Stimulated activated CD8-positive, alpha-beta memory T cell treated with anti-CD3 and anti-CD28 coated beads, Interleukin-4, amount 100 ng/mL, for 4 hours (primary cell): ENCODE measurements at places on chromosomes 2 and 18.

- no peak for DNase-seq
Observed at GRCh38 chr2:188628989-188629752, 337.5 kb downstream of the GULP1 start.

GRCh38 chr2:38507712-38508111 is 95.0 kb downstream of the HNRNPLL start:
- no peak for DNase-seq

DNA sequence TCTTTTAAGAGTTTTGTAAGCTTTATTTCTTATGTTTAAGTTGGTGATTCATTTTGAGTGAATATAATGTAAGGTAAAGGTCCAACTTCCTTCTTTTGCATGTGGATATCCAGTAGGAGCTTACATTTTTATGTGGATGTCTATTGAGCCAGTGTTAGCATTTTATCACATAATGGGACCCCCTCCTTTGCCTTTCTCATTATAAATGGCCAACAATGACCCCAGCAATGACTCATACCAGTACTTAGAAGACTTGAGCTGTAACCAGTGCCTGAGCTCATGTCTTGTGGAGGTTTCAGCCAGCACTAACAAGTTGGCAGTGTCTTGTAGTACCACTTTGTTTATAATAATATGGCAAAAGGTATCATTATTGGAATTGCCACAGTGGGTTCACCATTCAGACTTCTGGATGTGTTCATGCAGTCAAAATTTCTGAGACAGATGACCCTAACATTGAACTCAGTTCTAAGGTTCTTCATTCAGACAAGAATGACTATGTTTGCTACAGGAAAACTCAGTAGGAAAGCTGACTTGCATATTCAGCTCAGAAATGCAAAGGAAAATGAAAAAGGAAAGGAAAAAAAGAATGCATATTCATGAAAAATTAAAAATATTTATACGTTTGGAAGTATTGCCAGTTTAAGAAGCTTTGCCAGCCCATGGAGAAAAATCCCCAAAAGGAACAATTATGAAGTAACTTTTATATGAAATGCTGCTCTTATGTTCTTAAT is 41.0 kb downstream of the CDKL4 start:
- no peak for DNase-seq

- no peak for DNase-seq
Observed at GRCh38 chr2:135226961-135227360, 174.9 kb downstream of the RAB3GAP1 start.

GRCh38 chr2:187815113-187815512 is 260.9 kb upstream of the TFPI start:
- DNase-seq = no peak

GRCh38 chr2:168149150-168149974 is 98.0 kb downstream of the STK39 start:
- no peak for DNase-seq

DNA sequence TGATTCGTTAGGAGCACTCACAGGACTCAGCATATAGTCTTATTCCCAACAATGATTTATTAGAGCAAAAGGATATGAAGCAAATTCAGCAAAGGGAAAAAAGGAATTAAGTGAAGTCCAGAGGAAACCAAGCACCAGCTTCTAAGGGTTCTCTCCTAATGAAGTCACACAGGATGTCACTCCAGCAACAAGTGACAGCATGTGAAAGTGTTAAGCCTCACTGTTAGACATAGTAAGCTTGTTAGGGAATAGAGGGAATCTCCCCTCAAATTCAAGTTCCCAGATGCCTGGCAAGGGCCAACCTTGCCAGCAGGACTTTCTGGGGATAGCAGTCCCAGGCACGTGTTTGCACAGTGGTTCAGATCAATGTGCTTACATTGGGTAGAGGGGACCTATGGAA is 4.4 kb upstream of the SLC30A6 start:
- DNase-seq = no peak

DNA sequence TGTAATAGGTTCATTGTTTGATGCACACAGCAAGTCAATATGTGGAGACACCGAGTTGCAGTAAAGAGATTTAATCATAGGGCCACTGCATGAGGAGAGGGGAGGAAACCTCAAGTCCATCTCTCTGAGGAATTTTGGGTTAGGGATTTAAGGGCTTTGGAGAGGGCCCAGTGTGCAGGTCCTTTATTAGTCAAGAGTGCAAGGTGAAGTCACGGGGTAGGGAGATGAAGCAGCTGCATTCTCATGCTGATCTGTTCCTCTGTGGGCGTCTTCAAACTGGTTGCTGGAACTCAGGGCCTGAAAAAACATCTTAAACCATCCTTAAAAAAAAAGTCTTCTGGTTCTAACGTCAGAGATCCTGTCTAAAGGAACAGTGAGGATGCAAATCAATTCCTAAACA is 131.6 kb downstream of the NXPH2 start:
- DNase-seq = no peak

DNA sequence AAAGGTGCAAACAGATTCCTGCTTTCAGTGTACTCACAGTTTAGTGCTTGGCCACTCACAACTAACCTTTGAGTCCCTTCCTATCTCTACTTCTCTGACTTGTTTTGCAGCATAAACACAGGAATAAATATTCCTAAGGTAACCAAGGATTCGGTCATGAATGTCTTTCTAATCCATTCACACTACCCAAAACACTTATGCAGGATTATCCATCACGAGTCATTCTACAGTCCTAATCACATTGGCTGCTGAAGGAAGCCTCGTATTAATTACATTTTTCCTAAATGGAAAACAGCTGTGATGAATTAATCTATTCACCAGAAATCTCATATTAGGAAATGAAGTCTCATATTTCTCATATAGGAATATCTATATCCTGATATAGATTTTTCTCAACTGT is 16.3 kb downstream of the RDH14 start:
- DNase-seq = no peak

DNA sequence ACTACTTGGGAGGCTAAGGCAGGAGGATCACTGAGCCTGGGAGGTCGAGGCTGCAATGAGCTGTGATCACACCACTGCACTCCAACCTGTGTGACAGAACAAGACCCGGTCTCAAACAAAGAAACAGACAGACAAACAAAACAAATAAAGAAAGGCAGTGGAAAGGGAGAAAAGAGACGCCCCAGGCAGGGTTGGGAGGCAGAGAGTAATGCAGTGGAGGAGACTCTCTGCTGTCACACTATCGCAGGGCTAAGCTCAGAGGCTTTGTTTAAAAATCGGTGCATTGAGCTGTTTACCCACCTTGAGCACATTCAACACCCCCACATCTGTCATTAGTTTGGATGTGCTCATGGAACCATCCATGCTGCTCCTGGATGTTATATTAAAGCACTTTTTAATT is 84.2 kb upstream of the RMP24 start:
- DNase-seq = no peak

- DNase-seq = no peak
Observed at GRCh38 chr2:42880738-42881690, 88.6 kb upstream of the HAAO start.

- no peak for DNase-seq
Observed at GRCh38 chr2:112152476-112153178, 14.4 kb downstream of the FBLN7 start.

- DNase-seq = no peak
Observed at GRCh38 chr18:33372442-33372841, 68.1 kb downstream of the CCDC178 start.

DNA sequence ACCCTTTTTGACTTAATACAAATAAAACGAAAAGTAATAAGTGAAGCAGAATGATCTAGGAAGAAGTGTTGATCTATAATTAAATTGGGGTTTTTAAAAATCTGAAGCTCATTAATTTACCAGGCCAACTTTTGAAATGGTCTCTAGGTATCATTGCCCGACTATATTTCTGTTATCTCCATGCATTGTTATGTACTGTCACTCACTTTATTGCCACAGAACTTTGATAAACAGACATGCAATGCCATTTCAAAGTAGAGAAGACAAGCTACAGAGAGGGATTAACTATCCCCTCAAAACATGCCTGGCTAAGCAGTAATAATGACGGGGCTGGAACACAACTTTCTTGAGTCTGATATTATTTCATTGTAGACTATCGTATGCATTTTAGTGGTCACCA is 147.6 kb upstream of the ITGA4 start:
- DNase-seq = no peak

- no peak for DNase-seq
Observed at GRCh38 chr2:135086222-135086621, 34.1 kb downstream of the RAB3GAP1 start.

DNA sequence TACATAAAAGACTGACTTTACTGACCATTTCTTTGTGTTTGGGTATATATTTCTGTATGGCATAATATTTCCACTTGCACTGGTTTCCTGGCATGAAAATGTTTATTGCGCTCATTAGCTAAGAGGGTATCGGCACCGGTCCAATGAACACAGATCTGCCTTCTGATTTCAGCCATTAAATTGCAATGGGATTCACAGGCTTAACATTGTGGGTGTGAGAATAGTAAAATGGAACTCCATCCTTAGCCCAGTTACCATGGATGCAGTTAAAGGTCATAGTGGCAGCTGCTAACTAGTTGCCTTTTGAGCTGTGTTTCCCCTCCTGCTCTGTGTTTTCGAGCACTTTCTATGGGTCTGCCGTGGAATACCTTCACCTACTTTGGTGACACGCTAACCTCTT is 352.6 kb upstream of the POU3F3 start:
- DNase-seq = no peak

DNA sequence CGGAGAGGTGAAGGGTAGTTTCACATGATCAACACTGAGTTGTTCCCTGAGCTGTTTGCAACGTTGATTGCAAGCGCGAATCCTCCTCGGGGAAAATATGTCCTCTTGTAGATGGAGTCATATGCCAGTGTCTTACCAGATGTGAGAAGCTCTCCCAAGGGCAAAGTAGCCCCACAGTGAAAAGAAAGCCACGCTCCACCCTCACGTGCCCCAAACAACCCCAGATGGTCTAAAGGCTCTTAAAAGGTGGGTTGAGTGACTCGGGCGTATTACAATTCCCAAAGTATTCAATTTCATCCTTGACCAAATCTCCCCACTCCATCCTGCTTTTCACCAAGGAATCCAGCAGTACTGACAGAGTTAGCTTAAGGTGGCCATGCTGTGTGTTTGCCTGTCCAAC is 332.1 kb upstream of the SOX11 start:
- DNase-seq = no peak

- no peak for DNase-seq
Observed at GRCh38 chr2:216119986-216120385, 10.8 kb downstream of the XRCC5 start.

DNA sequence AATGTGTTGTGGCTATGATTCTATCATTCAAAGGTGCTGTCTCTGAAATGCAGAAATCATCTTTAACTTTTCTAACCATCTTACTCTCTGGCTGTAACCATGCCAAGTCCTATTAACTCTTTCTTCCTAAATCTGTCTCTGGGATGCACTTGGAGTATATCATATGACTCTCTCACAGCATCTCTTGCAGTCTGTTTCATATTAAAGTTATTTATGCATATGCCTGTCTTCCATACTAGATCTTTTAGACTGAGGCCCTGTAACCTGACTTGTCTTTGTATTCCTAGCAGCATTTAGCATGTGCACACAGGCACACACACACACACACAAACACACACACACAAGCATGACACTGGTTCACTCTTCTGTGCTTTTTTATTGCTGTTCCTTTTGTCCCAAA is 320.6 kb downstream of the ETAA1 start:
- DNase-seq = no peak

- DNase-seq = no peak
Observed at GRCh38 chr2:11616851-11617415, 53.1 kb downstream of the NTSR2 start.

- no peak for DNase-seq
Observed at GRCh38 chr2:145226901-145227300, 707.0 kb upstream of the ZEB2 start.

DNA sequence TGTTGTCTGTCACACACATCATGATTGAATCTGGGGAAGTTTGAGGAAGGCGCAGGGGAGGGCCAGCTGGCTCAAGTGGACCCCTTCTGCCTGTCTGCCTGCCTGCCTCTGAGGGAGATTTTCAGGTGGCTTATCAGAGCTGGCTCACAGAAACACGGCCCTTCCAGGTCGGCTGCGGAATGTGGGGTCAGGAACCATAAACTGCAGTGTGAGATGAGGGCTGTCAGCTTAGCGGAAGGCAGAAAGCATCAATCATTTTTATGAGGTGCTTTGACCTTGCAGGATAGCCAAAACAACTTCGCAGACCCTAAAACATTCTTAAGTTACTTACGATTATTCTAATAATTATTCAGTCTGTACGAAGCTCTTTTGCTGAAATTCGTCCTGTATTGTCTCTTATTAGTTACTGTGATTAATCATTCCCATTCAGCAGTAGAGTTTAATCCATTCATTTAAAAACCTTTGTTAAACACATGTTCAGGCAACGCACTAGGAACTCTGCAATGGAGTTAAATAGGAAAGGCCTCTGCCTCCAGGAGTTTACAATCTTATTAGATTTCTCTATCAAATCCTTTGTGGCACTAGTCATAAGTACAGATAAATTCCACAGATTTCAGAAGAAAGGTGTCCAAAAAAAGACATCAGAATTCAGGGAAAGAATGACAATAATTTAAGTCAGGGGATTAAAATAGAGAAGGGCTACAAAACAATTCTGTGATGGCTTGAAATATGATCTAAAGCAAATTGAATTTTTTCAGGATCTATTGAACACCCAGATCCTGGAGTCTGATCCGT is 371.6 kb downstream of the HRH4 start:
- DNase-seq = no peak

DNA sequence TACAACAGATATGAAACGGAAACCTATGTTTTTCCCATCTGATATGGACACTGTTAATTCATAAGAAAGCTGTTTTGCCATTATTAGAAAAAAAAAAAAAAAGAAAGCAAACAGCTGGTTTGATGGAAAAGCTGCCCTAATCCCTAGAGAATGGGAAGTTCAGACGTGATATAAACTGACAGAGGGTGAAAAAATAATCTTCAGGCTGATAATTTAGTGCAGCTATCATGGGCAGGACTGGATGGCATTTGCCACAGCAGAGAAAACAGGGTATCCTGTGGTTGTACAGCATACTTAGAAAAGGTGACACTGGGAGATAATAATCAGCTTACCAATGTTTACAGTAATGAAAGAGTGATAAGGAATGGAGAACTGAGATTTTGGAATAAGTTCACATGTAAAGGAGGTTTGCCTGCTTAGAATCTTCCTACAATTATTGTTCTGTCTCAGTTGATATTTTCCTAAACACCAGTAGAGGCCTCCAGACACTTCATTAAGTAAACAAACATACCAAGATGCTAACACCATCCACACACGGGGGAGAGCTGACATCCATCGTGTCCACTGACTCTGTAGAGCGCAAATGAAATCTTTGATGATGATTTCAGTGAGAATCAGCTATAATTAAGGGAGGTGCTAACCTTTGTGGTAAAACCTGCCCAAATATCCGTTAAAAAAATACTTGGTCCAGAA is 211.6 kb upstream of the MMADHC start:
- DNase-seq = no peak

DNA sequence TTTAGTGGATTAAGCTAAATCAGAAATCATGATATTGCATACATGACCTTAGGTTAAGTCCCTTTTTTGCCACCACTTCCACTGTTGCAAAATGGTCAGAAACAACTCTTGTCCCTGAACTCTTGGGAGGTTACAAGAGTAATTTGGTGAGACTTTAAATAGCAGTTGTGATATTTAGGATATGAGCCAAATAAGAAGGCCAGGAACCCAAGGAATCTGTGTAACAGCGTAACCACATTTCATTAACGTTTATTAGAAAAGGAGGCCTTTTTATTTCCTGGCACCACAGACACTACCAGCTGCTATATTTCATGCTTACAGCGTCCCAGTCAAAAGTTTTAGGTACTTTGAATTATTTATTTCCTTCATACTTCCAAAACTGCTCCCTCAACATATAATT is 268.0 kb downstream of the GPD2 start:
- no peak for DNase-seq
